ENCODE measurements at places on chromosomes 3 and 15. TPM values are rescaled to one million over a fixed set of nuclear protein-coding genes. Genes with fewer than 3 reads are reported as not detected.

SPINK8 gene
- not detected for total RNA-seq

MOBP gene
- total RNA-seq, result 0.14 TPM

DNA sequence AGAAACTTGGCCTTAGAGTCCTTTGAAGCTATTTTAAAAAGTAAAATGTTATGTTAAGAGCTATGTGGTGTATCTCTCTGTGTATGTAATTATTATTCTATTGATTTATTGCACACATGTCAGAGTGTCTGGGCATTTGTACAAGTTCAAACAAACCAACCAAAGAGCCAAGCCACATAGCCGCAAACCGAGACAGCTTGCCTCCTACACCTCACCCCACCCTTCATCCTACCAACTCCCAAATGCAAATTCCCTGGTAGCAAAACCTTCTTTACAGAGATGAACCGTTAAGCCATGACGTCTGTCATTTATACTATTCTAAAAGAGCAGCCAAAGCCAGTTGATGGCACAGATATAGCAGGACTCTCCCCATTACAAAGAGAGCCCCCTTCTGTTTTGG lies 332.3 kb downstream of the ERC2 start:
- no peak overlapping the region for H3K4me3 ChIP-seq
- no peaks in the 10 kb centered on the region for H3K36me3 ChIP-seq
- no peaks in the 10 kb centered on the region for H3K27me3 ChIP-seq
- no peaks in the 10 kb centered on the region for H3K4me1 ChIP-seq

DNA sequence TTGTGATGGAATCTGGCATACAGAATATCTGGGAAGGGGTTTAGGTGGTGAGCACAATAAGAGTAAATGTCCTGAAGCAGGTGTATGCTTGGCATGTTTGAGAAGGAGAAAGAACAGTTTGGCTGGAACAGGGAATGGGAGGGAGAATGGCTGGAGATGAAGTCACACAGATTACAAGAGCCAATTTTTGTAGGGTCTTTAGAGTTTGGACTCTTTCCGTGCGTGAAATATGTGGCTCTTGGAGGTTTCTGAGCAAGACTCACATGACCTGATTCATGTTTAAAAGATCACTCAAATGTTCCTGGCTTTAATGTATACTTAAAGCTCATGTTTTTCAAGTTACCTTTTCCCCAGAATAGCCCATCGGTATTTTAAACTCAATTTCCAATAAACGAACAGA lies 32.8 kb downstream of the SPRED1 start:
- DNase-seq, result no peak
- H3K4me3 ChIP-seq, result no peak overlapping the region
- H3K27me3 ChIP-seq, result no peaks in the 10 kb centered on the region
- no peak overlapping the region for H3K27ac ChIP-seq
- peaks cover 3% of the 10 kb centered on the region for H3K36me3 ChIP-seq

PLSCR5 gene
- not detected for total RNA-seq
